Vagina (tissue), 2 donors: ENCODE measurements at places on chromosomes 3 and 15.

- DNase-seq = no peak
Observed at GRCh38 chr3:34876997-34877396, 762.3 kb upstream of the ARPP21 start.

GRCh38 chr3:157091083-157091833, 68.7 kb downstream of the CCNL1 start:
- DNase-seq = no peak

- no peak for DNase-seq
Observed at GRCh38 chr3:192207651-192208050, 519.7 kb downstream of the FGF12 start.

DNA sequence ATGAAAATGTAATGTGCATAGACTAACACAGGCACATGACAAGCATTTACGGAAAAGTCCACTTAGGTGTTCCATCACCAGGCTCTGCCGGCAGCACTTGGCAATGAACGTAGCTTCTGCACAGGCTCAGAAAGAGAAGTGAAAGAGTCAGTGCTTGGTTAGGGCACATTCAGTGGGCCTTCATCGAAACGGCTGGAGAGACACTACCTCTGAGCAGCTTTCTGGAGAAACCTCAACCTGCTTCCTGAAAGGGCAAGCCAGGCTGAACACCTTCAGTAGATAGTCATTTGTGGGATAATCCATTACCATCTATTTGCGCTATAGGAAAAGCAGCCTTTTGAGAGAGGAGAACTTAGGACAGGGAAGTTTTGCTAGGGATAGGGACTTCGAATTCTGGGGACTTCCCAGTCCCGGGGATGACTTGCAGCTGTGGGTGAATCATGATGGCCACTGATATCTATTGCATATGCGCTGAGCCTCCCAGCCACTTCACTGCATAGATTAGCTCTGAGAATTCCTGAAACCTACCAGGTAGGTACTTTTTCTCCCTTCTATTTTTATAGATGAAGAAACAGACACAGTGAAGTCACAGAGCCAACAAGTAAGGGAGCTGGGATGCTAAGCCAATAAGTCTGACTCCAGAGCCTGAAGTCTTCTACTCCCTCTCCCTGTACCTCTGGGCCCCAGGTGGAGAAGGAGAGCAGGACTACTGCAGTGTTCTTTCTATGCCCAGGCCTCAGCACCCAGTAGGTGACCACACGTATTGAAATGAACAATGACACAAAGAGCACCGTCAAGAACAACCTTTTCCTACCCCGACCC, 4.2 kb upstream of the SH2D7 start:
- no peak for DNase-seq

DNA sequence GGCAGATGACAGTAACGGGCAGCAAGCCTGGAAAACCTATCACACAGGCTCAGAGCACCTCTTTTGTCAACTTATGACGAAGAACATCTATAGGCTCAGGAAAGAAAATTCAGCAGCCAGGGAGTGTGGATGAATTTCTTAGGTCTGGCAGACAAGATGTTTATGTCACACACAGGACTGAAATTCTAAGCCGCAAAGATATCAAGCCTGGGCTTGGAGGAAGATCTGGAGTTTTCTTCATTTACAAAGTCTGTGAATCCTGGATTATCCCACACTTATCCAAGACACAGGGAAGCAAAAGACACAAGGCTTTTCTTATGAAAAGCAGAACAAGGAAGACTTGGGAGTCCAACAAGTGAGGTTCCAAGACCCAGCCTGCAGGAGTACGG, 23.4 kb upstream of the CHCHD6 start:
- peak; percentile 25 for DNase-seq

- DNase-seq = no peak
Observed at GRCh38 chr15:36904715-36905114, 195.6 kb downstream of the MEIS2 start.

GRCh38 chr15:37098468-37099318, 1.7 kb downstream of the MEIS2 start:
- no peak for DNase-seq

GRCh38 chr3:24145981-24146822, 201.1 kb downstream of the NR1D2 start:
- DNase-seq = no peak

- DNase-seq = no peak
Observed at GRCh38 chr3:179853176-179853575, 183.6 kb downstream of the PEX5L start.

DNA sequence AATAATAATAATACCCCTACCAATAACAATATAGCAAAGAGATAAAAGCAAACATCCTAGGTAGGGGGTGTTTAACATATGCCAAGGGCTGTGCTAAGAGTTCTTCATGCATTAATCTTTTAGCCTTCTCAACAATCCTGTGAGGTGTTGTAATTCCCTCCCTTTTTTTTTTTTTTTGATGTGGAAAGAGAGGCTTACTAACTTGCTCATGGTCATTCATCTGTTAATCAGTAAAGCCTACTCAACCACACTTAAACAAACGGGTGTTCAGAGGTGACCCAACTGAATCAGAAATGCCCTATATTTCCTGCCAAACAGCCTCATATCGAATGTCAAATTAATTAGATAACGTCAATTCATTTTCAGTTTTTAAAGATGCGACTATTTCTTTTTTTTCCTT, 232.1 kb downstream of the CTNNB1 start:
- no peak for DNase-seq

- no peak for DNase-seq
Observed at GRCh38 chr3:77380136-77380535, 340.2 kb downstream of the ROBO2 start.

- no peak for DNase-seq
Observed at GRCh38 chr3:82641701-82642100, 880.3 kb upstream of the GBE1 start.

DNA sequence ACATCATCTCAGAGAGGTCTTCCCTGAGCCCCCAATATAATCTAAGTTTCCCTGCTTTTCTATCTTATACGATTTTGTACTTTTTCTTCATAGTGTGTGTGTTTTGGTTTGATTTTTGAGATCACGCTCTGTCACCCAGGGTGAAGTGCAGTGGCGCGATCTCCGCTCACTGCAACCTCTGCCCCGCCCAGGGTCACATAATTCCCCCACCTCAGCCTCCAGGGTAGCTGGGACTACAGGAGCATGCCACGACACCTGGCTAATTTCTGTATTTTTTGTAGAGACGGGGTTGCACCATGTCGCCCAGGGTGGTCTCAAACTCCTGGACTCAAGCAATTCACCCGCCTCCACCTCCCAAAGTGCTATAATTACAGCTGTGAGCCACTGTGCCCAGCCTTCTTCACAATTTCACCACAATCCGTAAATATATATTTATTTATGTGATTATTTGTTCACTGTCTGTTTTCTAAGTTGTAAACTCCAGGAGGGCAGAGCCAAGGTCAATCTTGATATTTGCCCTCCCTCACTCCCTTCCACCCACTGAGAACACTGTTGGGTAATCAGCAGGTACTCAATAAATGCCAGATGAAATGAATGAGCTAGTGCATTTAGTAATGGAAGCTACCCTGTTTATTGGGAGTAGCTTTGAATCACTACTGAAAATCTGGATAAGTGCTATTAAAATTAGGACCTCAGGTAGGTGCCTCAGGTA, 547 bp upstream of the KNSTRN start:
- DNase-seq = no peak

DNA sequence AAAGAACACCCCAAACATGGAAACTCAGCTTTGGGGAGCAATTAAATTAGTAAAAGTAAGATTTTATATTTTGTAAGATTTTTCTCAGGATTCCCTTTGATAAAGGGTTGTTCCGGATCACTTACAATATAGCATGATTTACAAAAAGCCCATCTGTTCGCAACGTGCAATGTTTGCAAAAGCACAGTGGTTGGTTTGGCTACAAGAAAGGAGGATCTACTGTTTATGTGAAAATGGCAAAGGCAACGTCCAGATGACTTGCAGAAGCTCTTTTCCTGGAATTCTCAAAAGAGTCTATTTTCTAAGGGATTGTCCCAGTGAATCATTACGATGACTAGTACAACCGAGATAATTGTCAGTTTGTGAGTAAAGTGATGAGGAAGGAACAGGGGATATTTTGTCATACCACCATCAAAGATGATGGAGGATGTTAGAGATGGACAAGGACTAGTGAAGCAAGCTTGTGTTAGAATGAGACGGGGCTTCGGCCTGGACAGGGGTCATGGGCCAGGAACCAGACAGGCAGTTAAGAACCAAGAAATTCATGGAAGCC, 71.6 kb downstream of the CRYGS start:
- peak; percentile 34 for DNase-seq

GRCh38 chr3:112504123-112504522, 4.9 kb upstream of the BTLA start:
- no peak for DNase-seq

DNA sequence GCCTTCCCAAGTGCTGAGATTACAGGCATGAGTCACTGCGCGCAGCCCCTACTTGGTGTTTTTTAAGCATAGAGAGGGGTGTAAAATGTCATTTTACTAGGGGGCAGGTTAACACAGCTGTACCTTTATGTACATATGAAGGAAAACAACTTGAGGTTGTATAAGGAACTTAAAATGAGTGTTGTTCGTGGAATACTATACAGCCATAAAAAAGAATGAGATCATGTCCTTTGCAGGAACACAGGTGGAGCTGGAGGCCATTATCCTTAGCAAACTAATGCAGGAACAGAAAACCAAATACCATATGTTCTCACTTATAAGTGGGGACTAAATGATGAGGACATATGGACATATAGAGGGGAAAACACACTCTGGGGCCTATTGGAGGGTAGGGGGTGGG, 256.2 kb upstream of the C2CD4B start:
- no peak for DNase-seq

- no peak for DNase-seq
Observed at GRCh38 chr15:82963471-82964341, 11.2 kb upstream of the HOMER2 start.

DNA sequence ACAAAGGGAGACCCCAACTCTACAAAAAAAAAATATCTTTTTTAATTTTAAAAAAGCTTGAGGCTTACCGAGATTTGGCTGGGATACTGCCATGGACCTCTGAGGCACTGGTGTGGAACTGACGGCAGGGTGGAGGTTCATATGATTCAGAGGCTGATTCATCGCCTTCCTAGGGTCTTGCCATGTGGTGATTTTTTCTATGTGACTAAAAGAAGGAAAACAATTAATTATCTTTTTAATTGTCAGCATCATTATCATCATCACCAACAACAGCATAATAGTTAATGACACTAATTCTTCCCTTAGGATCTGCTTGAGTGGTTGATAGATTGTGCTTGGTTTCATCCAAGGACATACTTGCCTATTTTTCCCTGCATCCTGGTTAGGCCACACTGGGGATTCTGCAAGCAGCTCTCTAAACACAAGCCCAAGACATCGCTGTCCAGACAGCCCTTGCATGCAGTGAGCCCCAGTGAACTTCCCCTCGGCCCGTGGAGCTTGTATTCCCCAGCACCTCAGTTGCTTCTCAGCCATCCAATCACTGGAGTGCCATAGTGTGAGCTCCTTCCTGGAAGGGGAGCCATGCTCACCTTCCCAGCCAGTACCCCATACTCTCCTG, 84.9 kb downstream of the WWTR1 start:
- DNase-seq = no peak

DNA sequence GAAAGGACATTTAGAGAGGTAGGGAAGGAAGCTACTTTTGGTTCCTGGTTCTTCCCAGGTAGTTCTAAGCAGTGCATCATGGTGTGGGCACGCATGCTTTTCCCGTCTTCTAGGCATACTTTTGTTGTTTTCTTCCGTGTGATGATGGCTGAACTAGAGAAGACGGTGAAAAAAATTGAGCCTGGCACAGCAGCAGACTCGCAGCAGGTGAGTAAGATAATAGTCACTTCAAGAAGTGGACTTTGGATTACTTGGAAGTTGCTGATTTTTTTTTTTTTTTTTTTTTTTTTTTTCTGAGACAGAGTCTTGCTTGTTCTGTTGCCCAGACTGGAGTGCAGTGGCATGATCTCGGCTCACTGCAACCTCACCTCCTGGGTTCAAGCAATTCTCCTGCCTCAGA, 17.9 kb downstream of the FANCD2OS start:
- DNase-seq = no peak

GRCh38 chr3:36843065-36844051, 79.0 kb upstream of the DCLK3 start:
- DNase-seq = no peak

DNA sequence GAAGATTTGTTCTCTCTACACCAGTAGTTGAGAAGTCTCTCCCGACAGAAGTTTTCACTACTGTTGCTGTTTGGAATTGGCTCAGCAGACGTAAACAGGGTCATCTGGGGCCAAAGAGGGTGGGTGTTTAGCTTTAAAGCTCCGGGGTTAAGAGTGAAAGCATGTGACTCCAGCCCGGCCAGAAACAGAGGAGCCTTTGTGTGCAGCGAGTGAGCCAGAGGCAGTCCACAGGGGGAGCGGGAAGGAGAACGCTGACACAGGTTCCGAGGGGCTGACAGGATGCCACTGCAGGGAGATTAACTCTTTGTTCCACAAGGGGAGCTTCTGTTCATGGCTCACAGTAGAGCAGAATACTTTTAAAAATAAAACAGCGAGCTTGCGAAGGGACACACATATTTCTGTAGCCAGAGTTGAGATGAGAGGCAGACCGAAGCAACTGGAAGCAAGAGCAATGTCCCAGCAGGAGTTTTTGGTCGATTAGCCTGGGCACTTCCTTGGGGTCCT, 26.9 kb downstream of the BMF start:
- no peak for DNase-seq
